ENCODE measurements at places on chromosomes 11 and 22.

GRCh38 chr22:19480173-19480568 is 451 bp downstream of the CDC45 start:
- no peak for DNase-seq

- no peak for DNase-seq
Observed at GRCh38 chr11:58830673-58831301, 13.7 kb downstream of the GLYATL2 start.

GRCh38 chr22:23790819-23791737 is 4.3 kb downstream of the SMARCB1 start:
- DNase-seq, result no peak

GRCh38 chr11:61499816-61500491 is 8.6 kb upstream of the LRRC10B start:
- DNase-seq, result no peak

DNA sequence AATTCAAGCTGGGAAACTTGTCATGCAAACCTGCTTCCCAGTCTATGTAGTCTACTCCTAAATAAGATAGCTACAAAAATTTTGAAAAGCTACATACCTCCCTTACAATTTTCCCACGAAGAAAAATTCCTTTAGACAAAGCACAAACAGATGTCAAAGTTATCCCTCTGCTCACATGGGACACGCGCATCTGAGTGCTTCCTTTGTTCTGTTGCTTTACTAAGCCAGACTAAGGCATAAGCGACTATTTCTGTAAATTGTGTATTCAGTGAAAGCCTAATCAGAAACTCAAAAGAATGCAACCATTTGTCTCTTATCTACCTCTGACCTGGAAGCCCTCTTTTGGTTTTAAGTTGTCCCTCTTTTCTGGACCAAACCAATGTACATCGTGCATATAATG is 583.7 kb upstream of the B3GAT1 start:
- no peak for DNase-seq

GRCh38 chr22:36160499-36160942 is at the start of gene APOL3:
TSS of gene APOL3 (minus strand) at chr22:36160755. CDS start at chr22:36149055, 11,700 bp downstream.
- DNase-seq, result no peak

DNA sequence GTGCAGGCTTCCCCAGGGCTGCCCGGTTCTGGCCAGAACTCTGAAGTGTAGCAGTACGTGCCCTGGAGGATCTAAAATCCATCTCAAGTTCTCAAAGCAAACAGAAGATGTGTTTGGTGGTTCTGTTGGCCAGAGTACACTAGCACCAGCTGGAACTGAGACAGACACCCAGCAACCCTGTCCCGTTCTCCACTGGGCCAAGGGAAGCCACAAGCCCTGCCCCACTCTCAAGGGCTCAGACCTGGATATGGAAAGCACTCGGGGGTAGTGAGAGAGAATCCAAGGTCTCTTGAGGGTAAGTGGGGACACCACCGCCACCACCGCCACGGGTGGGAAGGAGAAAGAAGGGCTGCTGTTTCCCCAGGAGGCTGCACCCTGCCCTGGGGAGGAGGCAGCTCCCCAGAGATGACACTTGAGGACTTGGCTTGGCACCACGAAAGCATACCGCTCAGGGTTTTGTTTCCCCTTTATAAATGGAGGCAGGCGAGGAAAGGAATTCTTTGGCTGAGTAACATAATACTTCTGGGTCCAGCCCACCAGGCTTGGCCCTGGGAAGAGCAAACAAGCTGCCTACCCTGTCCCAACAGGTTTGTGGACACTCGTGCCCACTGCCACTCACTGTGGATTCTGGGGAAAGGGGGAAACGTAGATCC is 56.1 kb upstream of the POU2AF1 start:
- DNase-seq, result no peak

- no peak for DNase-seq
Observed at GRCh38 chr11:86497310-86497709, 122.6 kb downstream of the CCDC81 start.

DNA sequence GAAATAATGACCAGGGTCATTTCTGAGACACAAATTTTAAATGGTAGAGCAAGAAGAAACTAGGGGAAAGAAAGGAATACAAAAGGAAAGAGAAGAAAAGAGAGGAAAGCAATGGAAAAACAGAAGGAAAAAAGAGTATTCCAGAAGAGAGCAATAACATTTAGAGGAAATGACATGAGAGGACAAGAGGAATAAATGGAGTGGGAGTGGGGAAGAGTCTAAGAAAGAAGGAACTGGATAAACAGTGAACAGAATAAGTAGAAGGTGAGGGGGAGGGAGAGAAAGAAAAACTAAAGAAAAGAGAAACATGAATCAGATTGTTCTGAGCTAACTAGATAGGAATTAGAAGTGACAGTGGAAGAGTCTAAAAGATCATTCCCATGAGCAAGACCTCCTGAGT is 28.4 kb downstream of the PRDM10 start:
- DNase-seq, result no peak

GRCh38 chr22:23384431-23384830 is 195.7 kb downstream of the IGLL1 start:
- no peak for DNase-seq

DNA sequence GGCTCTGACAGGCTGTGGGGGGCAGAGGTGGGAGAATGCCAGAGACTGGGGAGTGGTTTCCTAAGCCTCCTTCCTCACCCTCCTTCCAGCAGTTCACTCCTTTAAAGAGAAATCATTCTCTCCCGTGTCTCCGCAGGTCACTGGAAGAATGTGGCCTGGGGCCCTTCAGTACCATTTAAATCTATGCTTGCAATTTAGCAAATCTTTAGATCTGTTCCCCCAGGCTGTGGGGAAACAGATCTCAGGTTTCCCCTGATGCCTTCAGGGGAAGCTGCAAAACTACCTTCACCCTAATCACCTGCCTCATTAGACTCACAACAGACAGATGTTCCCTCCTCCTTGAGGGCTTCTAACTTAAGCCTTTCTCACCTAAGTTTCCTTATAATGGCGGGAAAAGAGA is 55.3 kb downstream of the KIRREL3 start:
- no peak for DNase-seq

DNA sequence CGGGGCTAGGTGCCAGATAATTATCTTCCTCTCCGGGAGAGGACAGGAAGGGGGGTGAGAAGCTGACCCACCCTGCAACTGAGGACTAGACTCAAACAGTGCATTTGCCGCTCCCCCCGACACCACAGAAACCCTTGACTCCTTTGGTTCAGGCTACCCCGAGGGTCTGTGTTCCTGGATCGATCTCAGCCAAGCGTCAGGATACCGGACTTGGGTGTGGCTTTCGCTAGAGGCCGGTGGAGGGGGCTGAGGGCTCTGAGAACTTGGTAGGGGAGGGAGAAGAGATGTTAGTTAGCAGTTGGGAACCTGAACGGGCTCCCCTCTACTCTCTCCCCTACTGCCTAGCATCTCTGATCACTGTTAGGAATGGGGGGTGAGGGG is 840 bp downstream of the SEZ6L start:
- no peak for DNase-seq

- no peak for DNase-seq
Observed at GRCh38 chr11:108961095-108961494, 296.2 kb downstream of the DDX10 start.

GRCh38 chr11:72652873-72653630 is 21.2 kb downstream of the PDE2A start:
- no peak for DNase-seq

DNA sequence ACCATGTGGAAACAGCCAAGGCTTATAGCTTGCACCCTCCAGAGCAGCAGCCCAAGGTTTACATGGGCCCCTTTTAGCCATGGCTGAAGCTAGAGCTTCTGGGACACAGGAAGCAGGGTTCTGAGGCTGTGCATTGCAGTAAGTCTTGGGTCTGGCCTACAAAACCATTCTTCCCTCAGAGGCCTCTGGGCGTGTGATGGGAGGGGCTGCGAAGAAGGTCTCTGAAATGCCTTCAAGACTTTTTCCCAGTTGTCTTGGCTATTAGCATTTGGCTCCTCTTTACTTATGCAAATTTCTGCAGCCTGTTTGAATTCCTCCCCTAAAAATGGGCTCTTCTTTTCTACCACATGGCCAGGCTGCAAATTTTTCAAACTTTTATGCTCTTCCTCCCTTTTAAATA is 109.5 kb downstream of the BBOX1 start:
- no peak for DNase-seq

- no peak for DNase-seq
Observed at GRCh38 chr11:104113541-104113940, 50.4 kb downstream of the PDGFD start.

DNA sequence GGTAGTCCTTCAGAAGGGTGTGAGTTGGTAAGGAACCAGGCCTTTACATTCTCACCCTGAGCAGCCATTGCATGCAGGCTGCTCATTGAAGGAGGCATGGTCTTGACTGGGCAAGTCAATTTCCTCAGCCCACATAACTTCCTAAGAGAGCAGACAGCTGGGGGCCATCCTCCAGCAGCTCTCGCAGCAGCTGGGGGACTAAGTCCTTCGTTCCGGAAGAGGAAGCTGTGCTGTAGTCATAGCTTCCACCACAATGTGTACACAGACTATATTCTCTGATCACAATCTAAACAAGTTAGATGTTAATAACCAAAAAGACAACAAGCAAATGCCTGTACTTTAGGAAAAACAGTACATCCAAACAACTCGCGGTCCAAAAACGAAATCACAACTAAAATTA is 30.1 kb upstream of the MPPED1 start:
- no peak for DNase-seq

DNA sequence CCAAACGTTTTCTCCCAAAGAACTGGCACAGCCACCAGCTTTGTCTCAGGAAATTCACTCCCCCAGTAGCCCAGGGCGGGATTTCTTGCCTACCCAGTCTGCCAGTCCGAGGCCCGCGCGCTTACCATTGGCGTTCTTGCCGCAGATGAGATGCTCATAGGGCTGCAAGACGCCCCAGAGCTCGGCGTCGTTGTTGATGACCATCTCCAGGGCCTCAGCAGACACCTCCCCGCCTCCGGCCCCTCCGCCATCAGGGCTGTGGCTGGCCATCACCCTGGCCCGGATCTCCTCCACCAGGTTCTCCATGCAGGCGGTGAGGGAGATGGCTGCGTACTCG is 1.3 kb downstream of the ABTB2 start:
- DNase-seq, result peak; percentile 1

- DNase-seq, result peak; percentile 36
Observed at GRCh38 chr11:112280268-112281126, 19.8 kb upstream of the PLET1 start.

DNA sequence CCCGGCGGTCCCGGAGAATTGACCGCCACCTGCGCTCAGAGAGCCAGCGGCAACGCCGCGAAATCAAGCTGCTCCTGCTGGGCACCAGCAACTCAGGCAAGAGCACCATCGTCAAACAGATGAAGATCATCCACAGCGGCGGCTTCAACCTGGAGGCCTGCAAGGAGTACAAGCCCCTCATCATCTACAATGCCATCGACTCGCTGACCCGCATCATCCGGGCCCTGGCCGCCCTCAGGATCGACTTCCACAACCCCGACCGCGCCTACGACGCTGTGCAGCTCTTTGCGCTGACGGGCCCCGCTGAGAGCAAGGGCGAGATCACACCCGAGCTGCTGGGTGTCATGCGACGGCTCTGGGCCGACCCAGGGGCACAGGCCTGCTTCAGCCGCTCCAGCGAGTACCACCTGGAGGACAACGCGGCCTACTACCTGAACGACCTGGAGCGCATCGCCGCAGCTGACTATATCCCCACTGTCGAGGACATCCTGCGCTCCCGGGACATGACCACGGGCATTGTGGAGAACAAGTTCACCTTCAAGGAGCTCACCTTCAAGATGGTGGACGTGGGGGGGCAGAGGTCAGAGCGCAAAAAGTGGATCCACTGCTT is 25.5 kb downstream of the GNAZ start:
- no peak for DNase-seq

- DNase-seq, result no peak
Observed at GRCh38 chr11:134661660-134662059, 249.6 kb upstream of the B3GAT1 start.

DNA sequence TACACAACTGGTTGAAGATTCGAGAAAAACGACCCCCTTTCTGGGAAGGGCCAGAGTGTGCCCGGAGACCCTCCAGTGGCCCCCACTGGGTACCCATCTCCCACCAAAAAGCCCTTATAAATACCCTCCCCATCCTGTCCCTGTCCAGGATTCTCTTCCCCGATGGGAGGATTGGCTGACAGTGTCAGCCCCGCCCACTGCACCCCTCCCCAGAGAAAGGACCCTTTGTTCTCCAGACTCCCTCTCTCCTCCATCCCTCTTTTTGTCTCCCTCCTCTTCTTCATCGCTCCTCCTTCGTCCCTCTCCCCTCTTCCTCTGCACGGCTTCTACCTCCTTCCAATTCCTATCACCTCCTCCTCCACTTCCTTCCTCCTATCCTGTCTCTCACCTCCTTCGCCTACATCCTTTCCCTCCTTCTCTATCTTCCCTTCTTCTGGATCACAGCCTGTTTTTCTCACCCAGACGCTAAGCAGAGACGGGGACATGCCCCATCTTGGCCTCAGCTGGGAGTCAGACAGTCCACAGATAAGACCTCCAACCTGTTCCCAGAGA is 13.3 kb upstream of the MEN1 start:
- DNase-seq, result no peak

DNA sequence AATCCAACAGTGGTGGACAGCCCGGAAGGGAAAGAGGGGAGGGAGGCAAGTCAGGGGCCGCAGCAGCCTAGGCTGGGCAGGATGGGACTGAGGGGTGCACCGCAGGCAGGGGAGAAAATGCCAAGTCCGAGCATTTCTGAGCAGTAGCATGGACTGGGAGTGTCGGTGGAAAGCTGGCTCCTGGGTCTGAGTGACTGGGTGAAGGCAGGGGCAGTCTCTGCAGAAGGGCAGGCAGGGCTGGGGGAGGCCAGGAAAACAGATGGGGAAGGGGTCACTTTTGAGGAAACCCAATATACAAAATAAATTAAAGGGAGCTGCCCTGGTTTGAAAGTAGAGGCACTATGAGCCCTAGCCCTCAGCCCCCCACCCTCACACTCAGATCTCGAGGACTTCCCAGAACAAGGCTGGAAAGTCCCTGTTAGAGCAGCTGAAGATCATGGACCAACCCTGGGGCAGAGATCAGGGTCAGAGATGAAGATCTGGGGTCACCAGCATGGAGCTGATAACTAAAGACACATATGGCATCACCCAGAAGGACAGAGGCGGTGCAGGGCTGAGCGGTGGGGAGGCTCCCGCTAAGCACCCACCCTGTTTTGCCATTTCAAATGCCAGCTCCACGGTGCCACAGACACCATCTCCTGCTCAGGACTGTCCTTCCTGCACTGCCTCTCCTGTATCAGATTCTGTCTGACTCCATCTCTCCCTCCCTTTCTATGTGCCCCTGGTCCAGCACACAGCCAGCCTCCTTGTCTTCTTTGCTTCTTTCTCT is 32.4 kb upstream of the ETS1 start:
- DNase-seq, result no peak

- no peak for DNase-seq
Observed at GRCh38 chr11:1461826-1462697, 24.5 kb downstream of the MOB2 start.

GRCh38 chr11:2443881-2444820 is at the start of gene TRPM5:
TSS of gene TRPM5 (minus strand) at chr11:2444514. CDS start at chr11:2423036, 21,478 bp downstream.
- peak; percentile 62 for DNase-seq

GRCh38 chr11:131425285-131425684 is 54.9 kb downstream of the NTM start:
- no peak for DNase-seq

GRCh38 chr11:125100136-125100535 is 11.3 kb downstream of the TMEM218 start:
- no peak for DNase-seq

- DNase-seq, result no peak
Observed at GRCh38 chr11:92295175-92296137, 70.8 kb downstream of the FAT3 start.

GRCh38 chr22:46229701-46230100 is 20.4 kb downstream of the CDPF1 start:
- DNase-seq, result no peak

- no peak for DNase-seq
Observed at GRCh38 chr11:92246630-92247029, 22.0 kb downstream of the FAT3 start.

GRCh38 chr22:42621505-42622002 is 6.9 kb upstream of the POLDIP3 start:
- DNase-seq, result peak; percentile 27
